Heart right ventricle (tissue), 16 donors: ENCODE measurements at places on chromosomes 16 and 17. TPM values are rescaled to one million over a fixed set of nuclear protein-coding genes. Genes with fewer than 3 reads are reported as not detected.
A peak's percentile ranks its signal among the peaks of the same experiment; 100 is the strongest.

DNA sequence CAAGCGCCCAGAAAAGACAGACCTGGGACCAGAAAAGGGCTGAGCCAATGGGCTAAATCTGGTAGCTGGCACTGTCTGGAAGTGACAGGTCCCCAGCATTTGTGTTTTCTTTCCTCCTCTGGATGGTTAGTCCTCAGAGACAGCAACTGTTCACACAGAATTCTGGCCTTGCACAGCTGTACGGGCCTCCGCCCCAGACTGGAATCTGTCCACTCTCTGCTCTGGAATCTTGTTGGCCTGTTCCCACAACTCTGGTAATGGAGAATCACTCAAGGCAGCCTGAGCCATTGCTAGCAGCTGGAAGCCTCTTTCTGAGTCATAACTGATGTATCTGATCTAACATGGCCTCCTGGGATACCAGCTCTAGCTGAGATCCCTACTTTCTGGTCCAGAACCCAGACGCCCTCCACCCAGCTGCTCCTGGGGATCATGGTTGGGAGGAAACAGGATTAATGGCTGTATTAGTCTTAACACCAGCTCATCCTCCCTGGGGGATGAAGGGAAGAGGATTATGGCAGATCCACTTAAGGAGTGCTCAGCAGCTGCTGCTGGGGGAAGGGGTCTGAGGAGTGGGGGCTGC lies 9.1 kb downstream of the ZNF668 start:
- DNase-seq, result peak; percentile 48

DNA sequence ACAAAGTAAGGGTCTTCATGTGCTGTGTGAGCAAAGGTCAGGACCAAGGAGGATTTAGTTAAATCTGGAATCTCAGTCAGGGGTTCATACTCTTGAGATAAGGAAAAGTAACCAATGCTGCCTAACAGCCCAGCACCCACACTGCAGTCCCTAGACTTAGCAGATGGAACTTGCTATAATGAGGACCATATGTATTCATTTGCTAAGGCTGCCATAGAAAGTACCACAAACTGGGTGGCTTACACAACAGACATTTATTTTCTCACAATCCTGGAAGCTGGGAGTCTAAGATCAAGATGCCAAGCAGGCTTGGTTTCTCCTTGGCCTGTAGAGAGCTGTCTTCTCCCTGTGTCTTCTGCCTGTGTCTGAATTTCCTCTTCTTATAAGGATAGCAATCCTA lies 20.8 kb downstream of the ZP2 start:
- no peak for DNase-seq

- DNase-seq, result no peak
Observed at GRCh38 chr17:8822401-8823035, 23.4 kb upstream of the MFSD6L start.

DNA sequence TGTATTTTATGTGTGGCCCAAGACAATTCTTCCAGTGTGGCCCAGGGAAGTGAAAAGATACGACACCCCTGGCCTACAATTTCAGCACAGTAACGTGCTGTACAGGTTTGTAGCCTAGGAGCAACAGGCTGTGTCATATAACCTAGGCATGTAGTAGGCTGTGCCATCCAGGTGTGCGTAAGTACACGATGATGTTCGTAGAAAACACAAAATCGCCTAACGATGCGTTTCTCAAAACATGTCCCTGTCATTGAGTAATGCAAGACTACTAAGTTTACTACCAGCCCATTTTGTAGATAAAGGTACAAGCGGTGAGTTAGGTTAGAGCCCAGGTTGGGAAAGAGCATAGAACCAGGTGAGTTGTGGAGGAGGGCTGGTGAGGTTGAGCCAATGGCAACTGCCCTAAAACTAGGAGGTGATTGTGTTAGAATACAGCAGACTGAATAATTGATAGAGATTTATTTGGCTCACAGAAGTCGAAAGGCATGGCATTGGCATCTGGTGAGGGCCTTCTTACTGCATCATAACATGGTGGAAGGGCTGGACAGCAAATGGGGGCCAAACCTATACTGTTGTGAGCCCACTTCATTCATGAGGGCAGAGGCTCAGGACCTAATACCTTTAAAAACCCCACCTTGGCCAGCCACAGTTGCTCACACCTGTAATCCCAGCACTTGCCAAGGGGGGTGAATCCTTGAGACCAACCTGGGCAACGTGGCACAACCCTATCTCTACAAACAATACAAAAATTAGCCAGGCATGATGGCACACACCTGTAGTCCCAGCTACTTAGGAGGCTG lies 4.2 kb downstream of the EIF1 start:
- no peak for DNase-seq

DNA sequence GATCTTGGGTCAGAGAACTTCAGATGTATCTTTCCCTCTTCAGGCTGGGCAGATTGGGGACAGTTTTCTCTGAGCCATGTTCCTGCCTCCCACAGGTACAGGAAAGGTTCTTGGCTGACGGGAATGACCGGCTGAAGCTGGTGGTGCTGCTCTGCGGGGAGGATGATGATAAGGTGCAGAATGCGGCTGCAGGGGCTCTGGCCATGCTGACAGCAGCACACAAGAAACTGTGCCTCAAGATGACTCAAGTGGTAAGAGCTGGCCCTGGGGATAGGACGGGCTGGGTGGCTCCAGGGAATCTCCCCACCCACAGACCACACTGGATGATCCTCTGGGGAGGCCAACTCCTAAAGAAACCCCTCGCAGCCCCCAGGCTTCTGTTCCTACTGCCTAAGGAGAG lies 10.9 kb downstream of the SLC35G3 start:
- no peak for DNase-seq

GRCh38 chr16:4700380-4700996 lies 7.1 kb downstream of the NUDT16L1 start:
- no peak for DNase-seq

- DNase-seq, result no peak
Observed at GRCh38 chr16:71216714-71217113, 13.8 kb downstream of the HYDIN start.

DNA sequence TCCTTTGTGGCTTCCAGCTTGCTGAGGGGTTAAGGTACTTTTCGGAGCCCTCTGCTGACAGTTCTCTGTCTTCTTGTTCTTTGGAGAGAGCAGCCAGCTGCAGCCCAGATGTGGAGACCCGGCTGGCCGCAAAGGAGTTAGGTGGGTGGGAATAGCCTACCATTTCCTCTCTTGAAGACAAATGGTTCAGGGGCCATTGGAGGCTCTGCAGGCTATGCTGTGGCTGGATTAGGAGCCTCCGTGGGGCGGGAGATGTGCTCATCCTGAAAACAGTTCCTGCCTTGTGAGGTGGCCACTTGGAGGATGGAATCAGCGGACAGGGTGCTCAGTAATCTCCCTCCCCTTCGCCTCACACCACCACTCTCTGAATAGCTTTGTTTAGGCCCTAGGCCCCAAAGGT lies 30.3 kb downstream of the MEOX1 start:
- no peak for DNase-seq

CTRB2 gene
- 2.4 TPM for total RNA-seq

GAST gene
- total RNA-seq, result not detected

ABCA9 gene
- total RNA-seq, result 4.5 TPM
